Jurkat, Clone E6-1 (cell line): ENCODE measurements at places on chromosomes 6 and 20.
A peak's percentile ranks its signal among the peaks of the same experiment; 100 is the strongest.

GRCh38 chr20:58160451-58161061 lies 67.9 kb downstream of the ANKRD60 start:
- DNase-seq = no peak

- DNase-seq = no peak
Measured at GRCh38 chr6:41561931-41562911, 16.0 kb downstream of the FOXP4 start.

- DNase-seq = no peak
Measured at GRCh38 chr6:67736161-67736560, 898.9 kb upstream of the ADGRB3 start.

- DNase-seq = no peak
Measured at GRCh38 chr6:87600576-87600975, 10.6 kb downstream of the ORC3 start.

DNA sequence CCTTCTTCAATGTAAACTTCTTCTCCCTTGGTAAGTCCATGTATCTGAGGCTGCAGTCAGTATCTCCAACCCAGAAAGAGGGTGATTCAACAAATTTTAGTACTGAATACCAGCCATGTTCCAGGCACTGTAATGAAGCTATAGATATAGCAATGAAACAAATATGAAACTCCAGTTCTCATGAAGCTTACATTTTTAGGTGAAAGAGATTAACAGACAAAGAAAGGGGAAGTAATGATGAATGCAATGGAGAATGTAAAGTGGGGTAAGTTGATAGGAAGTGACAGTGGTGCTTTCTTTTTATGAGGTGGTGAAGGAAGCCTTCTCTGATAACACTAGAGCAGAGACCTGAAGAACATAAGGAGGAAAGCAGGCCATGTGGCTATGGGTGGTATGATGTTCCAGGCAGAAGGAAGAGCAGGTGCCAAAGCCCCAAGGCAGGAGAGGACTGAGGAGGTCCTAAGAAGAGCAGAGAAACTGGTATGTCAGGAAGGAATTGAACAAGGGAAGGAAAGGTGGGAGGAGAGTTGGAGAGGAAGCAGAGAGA lies 143.6 kb downstream of the TFAP2B start:
- DNase-seq = no peak

GRCh38 chr6:106830930-106831329 lies 143.6 kb downstream of the CD24 start:
- DNase-seq = no peak

- DNase-seq = peak; percentile 37
Measured at GRCh38 chr6:28589234-28589956, 63.7 kb downstream of the GPX5 start.

DNA sequence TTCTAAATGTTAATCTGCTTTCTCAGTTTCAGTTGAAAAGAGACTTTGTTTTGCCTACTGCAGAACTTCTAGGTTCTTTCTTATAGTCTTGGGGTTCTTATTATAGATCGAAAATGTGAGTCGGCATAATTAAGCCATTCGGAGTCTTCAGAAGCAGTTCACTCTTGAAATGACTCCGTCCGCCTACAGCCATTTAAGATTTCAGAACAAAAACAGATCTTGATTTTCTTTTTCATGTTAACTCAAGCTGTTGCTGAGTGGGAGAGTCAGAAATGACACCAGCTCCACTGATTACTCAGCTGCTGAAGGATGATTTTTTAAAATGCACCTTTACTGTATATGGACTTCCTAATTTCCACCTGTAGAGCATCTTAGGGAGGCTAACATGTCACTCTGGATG lies 15.9 kb downstream of the PRDM1 start:
- DNase-seq = no peak

GRCh38 chr20:41360831-41361756 lies 5.5 kb downstream of the EMILIN3 start:
- no peak for DNase-seq

DNA sequence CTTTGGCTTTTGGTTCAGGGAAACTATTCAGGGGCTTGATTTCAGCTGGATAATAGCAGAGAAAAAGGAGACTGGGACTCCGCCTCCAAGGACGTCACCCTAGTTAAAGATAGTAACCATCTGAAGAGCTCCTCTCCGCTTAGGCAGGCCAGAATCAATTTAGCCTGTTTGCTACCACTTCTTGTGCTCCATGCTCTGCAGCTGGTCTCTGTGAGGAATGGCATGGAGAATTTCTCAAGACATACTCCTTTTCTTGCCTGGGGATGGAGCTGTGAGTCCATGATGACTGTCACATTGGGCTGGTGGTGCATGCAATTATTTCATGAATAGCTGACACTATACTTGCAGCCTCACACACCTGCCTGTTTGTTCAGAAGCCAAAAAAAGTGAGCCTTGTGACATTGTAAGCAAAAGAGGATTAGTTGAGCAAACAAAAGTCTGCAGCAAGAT lies 61.4 kb downstream of the TXLNB start:
- DNase-seq = no peak

DNA sequence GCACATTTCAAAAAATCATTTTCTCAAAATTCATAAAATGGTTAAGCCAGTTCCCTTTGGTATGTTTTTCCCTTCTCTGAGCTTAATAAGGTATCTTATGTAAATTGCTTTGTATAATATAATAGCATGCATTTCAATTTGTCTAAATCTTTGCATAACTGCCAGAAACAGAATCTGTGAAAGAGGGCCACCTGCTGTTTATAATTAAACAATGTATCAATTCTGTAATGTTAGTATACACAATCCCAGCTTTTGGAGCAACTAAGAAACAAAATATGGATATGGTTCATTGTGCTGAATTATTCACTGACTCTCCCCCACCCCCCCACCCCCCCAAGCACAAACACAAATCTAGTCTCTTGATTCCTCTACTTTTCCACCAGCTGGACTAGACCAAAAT lies 54.8 kb downstream of the GPX5 start:
- no peak for DNase-seq

- no peak for DNase-seq
Measured at GRCh38 chr6:6317386-6317785, 3.1 kb downstream of the F13A1 start.

DNA sequence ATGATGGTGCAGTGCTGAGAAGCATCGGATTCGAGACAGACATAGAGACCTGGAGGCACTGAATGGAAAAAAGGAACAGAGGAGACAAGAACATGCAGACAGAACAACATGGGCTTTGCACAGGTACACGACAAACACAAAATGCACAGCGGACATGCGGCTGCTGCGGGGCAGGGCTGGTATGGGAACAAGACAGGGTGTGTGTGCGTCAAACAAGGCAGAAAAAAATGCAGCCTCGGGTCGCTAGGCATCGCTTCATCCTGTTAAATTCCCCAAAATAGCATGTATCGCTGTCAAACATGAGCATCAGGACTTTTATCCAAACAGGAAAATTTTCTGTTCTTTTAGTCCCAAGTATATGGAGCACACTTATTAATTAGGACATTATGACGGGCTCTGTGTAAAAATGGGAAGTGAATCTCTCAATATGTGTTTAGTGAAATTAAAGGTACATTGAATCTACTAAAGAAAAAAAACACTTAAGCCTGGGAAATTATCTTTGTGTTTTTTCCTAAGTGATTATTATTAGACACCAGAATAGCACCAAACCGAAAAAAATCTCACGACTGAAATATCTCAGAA lies 36.1 kb upstream of the TBXT start:
- no peak for DNase-seq

DNA sequence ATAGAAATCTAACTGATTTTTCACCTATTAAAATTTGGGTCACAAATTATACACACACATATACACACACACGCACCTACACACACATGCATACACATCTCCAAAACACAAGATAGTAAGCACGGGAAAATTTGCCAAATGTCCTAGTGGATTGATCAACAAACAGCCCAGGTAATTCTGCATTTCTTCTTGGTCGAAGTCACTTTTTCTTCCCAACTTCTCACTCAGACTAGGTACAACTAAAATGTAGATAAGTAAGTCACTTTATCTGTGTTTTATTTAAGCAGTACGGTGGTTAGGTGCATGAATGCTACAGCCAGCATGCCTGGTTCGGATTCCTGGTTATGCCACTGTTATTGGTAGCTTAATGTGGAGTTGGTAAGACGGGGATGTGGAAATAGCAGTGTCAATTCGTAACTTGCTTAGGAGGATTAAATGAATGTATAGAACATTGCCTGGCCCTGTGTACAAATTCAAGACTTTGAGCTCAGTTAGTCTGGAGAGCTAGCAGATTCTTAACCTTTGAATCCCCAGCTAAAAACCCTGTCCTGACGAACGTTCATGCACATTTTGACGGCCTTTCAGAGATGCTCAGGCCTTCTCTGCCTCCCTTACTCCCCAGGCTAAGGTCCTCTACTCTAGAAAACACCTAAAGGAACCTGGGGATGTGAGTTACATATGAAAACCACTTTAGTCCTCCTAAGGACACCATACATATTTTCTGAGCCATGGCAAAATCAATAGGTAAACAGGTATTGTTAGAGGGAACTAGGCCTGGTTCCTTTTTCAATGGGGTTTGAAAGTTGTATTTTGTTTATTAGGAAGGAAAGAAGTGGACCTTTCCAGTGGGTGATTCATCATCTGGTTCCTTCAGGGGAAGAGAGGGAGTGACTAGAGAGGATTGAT lies 50.9 kb downstream of the CYP24A1 start:
- DNase-seq = no peak

- DNase-seq = no peak
Measured at GRCh38 chr6:93165850-93166430, 253.4 kb downstream of the EPHA7 start.

- DNase-seq = no peak
Measured at GRCh38 chr6:169310983-169311382, 57.3 kb upstream of the THBS2 start.

DNA sequence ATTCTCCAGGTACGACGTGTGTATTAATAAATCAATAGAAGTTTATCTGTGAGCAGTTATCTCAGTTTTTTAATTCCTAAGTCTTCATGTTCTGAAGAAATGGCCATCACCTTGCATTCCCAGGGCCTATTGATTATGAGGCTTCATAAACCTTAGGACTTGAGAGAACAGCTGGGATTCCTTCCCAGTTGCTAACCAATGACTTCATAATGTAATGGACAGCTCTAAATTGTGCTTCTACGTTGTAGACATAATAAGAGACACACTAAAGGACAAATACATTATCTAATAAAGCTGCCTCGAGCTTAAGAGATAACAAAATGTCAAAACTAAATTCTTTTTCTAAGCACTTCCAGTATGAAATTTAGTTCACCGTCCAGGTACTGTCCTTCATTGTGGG lies 30.6 kb downstream of the TSHZ2 start:
- DNase-seq = no peak

- DNase-seq = no peak
Measured at GRCh38 chr20:44924541-44924940, 14.7 kb downstream of the PABPC1L start.

GRCh38 chr6:130947464-130947863 lies 115.6 kb downstream of the EPB41L2 start:
- DNase-seq = no peak

DNA sequence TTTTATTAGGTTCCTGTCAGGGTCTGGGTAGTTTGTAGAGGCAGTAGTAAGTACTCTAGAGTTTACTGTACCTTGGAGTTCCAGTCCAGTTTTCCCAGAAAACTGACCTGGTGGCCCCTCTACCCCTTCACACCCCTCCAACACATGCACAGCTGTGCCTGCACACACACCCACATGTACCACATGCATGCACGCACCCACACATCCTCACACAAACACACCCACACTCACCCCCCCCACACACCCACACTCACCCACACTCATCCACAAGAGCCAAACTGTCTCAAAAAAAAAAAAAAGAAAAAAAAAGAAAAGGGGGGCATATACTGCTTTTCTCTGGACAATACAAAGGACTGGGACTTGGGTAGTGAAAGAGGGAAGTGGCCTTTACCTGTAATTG lies 570.5 kb downstream of the QKI start:
- no peak for DNase-seq

- DNase-seq = no peak
Measured at GRCh38 chr20:48704761-48705160, 123.0 kb downstream of the PREX1 start.
